MCF 10A (cell line): ENCODE measurements at places on chromosomes 13 and 19. TPM values are rescaled to one million over a fixed set of nuclear protein-coding genes. Genes with fewer than 3 reads are reported as not detected.

- no peak for DNase-seq
These were observed 90.2 kb downstream of the RAB20 start for GRCh38 chr13:110471156-110471832.

GRCh38 chr19:52140032-52140710 lies 433 bp upstream of the ZNF616 start:
- no peak for DNase-seq

Gene CATSPERD
- not detected in 2 replicates for total RNA-seq

- DNase-seq, result no peak
These were observed 9.1 kb downstream of the SOX21 start for GRCh38 chr13:94703271-94703670.

Gene ZC3H13
- total RNA-seq, result 33.9 and 39.0 TPM in 2 replicates
